ENCODE measurements at places on chromosomes 12 and 14.
A peak's percentile ranks its signal among the peaks of the same experiment; 100 is the strongest.

DNA sequence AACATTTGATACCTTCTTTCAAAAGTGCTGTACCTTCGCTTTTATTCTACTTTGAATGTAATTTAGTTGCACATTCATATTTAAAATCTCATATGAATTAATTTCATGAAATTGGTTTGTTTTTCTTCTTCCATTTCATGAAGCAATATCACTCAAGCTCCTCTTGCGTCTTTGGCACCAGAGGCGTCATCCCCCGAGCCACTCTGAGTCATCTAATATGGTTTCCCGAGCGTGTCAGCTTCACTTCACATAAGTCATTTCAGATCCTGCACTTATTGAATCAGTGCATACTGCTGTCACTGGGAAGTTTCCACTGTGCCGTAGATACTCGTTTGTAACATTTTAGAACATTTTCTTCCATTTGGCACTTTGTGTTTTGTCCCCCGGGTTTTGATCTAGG, 105.6 kb downstream of the SLC25A47 start:
- no peak for DNase-seq

DNA sequence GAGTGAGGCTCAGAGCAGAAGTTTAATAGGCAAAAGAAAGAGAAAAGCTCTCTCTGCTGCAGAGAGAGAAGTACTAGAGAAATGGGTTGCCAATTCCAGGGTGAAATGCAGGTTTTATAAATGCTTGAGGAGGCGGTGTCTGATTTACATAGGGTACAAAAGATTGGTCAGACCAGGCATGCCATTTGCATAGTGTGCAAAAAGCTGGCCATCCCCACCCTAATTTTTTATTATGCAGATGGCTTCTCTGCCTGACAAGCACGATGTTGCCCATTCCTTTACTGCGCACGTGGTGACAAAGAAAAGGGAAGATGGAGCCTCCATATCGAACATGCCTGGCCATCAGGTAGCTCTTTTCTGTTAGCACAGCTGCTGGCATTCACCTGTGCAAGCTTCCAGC, 209.3 kb upstream of the PPFIA2 start:
- DNase-seq, result no peak

DNA sequence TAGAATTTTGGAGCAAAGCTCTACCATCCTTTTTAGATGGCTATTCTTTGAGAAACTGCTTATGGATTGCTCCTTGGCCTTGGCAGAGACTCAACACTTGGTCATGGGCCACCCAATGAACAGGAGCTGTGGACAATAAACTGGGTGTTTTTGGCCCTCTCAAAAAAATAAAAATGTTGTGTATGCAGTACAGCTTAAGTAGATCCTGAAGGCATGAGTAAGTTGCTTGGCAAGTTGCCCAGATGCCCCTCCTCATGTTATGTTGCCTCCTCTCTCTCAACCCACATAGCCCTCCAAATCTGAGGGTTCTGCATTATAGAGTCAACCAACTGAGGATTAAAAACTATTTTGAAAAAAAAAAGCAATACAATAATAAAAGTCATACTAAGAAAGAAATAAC, 124.9 kb downstream of the ATP23 start:
- DNase-seq, result no peak

GRCh38 chr12:114340231-114340630, 65.7 kb downstream of the TBX5 start:
- DNase-seq, result no peak

DNA sequence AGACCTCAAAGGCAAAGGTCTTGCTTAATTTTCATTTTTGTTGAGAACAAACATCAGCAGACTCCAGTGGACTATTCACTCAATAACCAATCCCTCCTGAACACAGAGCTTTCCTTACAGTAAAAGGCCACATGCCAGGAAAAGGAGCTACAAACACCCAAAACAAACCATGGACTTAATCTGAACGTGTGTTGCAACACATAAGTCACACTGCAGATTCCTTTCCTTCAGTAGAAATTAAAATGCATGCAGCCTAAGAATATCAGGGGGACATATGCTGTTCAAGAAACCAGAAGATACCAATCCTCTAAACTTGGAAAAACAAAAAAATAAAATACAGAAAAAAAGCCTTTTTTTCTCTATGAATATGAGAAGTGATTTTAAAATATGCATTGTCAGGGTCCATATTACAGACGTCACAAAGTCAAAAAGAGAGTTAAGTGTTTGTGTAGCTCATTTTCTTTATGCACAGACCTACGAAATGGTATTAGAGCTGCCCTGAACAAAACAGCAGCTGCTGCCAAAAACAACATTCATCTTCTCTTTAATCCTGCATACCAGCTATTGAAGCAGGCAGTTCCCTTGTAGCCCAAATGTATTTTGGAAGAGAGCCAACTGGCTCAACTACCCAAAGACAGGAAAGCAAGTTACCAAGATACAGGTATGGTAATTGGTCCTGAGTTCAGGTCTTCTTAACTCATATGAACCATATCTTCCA, 26.2 kb downstream of the KITLG start:
- no peak for DNase-seq

DNA sequence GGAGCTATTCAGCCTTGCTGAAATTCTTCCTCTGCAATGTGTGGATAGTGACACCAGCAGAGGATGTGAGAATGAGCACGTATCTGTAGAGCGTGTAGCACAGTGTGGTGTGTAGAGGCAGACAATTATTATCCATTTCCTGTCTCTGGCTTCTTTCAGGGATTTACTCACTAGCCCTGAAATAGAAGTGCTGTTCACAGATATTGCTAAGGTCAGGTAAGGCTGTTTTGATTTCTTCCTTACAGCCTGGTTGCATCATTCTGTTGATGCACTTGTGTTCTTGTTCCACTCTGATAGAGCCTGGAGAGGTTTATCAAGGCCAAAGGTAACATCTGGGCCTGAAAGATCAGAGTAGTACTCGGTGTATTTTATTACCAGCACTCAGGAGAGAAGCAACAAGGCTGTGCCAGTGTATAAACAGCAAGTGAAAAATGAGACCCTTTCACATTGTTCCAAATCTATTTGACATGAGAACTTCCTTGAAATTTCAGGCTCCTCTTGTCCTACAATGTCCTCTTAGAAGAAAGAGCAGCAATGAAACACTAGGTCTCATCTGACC, 16.7 kb downstream of the ARG2 start:
- no peak for DNase-seq

DNA sequence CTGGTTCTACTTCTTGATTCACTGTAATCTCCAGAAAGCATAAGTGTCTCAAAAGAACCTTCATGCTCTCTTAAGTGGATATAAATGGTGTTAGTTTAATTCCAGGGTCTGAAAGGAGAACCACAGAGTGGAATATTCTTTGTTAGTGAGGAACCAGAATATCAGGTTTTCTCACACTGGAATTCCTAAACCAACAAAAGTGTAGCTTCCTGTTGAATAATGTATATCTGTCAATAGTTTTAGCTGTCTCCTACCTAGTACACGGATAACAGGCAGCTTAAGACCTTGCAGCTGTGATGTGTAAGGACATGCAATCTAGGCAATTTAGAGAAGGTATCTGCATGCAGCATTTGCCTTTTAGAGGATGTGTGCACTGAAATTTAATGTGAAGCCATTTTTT, 24.0 kb downstream of the LRIG3 start:
- no peak for DNase-seq

GRCh38 chr14:73325630-73326299, 88.5 kb downstream of the PAPLN start:
- DNase-seq, result no peak

- DNase-seq, result no peak
Observed at GRCh38 chr12:25155022-25155576, 39.9 kb downstream of the DNAI7 start.

DNA sequence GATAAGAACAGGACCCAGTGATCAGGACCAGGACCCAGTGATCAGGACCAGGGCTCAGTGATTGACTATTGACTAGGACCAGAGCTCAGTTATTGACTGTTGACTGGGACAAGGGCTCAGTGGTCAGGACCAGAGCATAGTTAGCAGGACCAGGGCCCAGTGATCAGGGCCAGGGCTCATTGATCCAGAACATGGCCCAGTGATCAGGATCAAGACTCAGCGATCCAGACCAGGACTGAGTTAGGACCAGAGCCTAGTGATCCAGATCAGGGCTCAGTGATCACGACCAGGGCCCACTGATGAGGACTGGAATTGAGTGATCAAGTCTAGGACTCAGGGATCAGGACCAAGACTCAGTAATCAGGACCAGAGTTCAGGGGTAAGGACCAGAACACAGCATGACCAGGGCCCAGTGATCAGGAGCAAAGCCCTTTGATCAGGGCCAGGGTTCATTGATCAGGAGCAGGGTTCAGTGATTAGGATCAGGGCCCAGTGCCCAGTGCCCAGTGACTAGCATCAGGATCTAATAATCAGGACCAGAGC, 176.0 kb downstream of the TMEM121 start:
- DNase-seq, result no peak

GRCh38 chr14:65709576-65709975, 297.0 kb downstream of the FUT8 start:
- DNase-seq, result no peak

GRCh38 chr12:48235796-48236333, 32.8 kb upstream of the OR10AD1 start:
- DNase-seq, result no peak

- no peak for DNase-seq
Observed at GRCh38 chr12:112443916-112444315, 25.2 kb downstream of the PTPN11 start.

GRCh38 chr12:93403988-93404803, 26.5 kb downstream of the NUDT4 start:
- no peak for DNase-seq

GRCh38 chr12:103505371-103506236, 9.8 kb upstream of the C12orf42 start:
- no peak for DNase-seq

- DNase-seq, result no peak
Observed at GRCh38 chr12:29517264-29517663, 19.8 kb upstream of the OVCH1 start.

DNA sequence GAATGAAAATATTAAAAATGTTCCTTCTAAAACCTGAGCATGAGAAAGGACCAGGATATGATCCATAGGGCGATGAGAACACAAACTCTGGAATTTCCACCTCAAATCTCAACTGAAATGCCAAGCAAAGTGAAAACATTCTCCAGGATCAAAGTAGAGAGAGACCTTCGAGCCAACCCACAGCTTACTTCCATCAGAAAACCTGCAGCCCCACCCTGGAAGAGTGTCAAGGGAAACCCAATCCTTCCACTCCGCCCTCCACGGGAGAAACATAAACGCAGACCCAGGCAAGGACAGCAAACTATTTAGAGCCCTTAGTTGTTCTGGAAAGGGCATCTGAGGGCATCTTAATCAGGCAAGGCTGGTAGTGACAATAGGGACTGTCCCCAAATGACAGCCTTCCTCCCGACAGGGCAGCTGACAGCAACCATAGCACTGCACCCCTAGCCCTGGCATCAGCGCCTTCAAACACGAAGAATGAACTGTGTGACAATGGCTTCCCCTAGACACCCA, 21.8 kb downstream of the SLC15A4 start:
- DNase-seq, result no peak

GRCh38 chr12:50212071-50212467, 44.9 kb upstream of the CERS5 start:
- DNase-seq, result no peak

DNA sequence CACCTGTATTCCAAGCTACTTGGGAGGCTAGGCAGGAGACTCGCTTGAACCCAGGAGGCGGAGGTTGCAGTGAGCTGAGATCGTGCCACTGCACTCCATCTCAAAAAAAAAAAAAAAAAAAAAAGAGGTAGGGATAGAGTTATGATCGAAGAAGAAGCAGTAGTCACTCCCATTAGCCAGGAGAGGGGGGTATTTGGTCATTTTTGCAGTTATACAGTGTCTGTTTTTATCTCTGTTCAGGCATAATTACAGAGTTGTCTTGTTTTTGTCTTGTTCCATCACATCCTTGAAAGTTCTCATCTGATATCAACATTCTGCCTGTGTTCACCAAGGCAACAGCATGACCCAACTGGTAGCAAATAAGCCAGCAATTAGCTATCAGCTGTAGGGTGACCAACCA, 98.5 kb upstream of the TMPO start:
- no peak for DNase-seq

GRCh38 chr12:4894019-4894418, 15.7 kb upstream of the KCNA1 start:
- DNase-seq, result no peak

DNA sequence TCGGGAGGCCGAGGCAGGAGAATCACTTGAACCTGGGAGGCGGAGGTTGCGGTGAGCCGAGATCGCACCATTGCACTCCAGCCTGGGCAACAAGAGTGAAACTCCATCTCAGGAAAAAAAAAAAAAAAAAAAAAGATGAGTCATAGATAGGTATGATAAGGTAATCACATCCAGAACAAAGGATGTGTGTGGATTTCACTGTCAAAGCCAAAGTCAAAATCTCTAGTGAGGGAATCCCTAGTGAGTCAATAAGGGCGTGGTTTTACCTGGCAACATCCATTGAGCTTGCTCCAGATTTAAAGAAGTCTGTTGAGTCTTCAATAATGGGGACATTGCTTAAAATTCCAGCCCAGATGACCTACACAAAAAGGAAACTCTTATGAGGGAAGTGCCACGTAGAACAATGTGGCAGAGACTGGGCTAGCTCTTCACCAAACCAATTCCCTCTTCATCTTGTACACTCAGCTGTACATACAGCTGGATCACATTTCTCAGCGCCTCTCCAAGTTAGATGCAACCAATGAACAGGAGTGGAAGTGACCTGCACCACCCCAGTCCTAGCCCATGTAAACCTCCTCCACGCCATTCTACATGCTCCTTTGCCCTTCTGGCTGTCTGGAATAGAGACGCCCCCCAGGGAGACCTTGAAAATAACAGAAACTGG, 23.4 kb downstream of the ALDH1L2 start:
- DNase-seq, result no peak

GRCh38 chr14:92800012-92800411, 5.9 kb downstream of the GOLGA5 start:
- DNase-seq, result no peak

DNA sequence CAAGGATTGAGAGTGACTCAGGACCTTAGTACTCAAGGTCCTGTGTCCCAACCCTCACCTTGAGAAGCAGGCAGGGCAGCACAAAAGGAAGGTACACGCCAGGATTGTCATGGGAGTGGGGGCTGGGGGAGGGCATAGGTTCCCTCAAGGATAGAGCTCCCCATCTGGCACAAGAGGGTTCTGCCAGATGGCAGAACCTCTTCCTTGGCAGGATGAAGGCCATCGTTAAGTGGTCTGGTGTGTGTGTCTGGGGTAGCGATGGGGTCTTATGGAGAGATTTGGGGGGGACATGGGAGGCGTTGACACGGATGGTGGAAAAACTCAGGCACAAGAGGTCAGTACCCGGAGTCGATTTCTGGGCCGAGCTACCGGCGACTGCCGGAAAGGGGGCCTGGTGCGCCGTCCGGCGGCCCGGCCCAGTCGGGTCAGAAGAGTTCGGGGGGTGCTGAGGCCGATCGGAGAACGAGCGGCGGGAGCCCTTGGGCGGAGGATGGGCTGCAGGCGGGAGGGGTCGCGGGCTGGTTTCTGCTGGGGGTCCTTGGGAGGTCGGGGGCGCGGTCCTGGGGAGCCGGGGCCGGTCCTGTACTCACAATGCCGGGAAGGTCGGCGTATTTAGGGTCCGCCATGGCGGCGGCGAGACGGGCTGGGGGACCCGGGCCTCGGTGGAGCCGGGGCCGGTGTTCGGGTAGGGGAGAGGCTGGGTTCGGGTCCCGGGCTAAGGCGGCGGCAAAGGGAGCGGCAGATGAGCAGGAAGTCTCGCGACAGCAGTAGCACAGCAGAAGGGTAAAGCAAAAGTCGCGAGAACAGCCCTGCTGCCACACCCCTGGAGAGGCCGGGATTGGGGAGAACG, at the start of gene DCTN2:
Gene DCTN2 (minus strand): TSS at position 755 of the 850 bp plus-strand sequence. CDS start 129 bp downstream, at position 626.
- peak; percentile 97 for DNase-seq

- no peak for DNase-seq
Observed at GRCh38 chr12:94183708-94184379, 35.5 kb downstream of the PLXNC1 start.

- no peak for DNase-seq
Observed at GRCh38 chr14:102772781-102773570, 4.3 kb upstream of the TRAF3 start.
